ENCODE measurements at places on chromosomes 13 and 19. TPM values are rescaled to one million over a fixed set of nuclear protein-coding genes. Genes with fewer than 3 reads are reported as not detected.

Gene FFAR3
- not detected for total RNA-seq

Gene PEX11G
- 2.6 TPM for total RNA-seq

Gene KIR3DL1
- not detected for total RNA-seq

Gene GDF15
- total RNA-seq = 49.9 TPM

Gene KISS1R
- total RNA-seq = not detected

Gene NLRP12
- not detected for total RNA-seq

Gene PALM3
- not detected for total RNA-seq

Gene SIRT2
- total RNA-seq = 57.0 TPM

Gene KIR3DL2
- total RNA-seq = not detected

Gene PNMA8B
- total RNA-seq = 0.43 TPM

Gene ELSPBP1
- not detected for total RNA-seq

Gene SOX1
- total RNA-seq = not detected

Gene URAD
- not detected for total RNA-seq

Gene ALOX5AP
- 0.43 TPM for total RNA-seq

Gene GAS6
- total RNA-seq = 216 TPM

Gene RYR1
- total RNA-seq = under 0.01 TPM

Gene PRR12
- total RNA-seq = 3.9 TPM

Gene ZNF69
- 12.1 TPM for total RNA-seq

Gene TEX29
- total RNA-seq = not detected

Gene POMP
- total RNA-seq = 108 TPM

Gene RUBCNL
- 0.97 TPM for total RNA-seq

Gene SHFL
- 25.9 TPM for total RNA-seq

Gene PSG4
- total RNA-seq = 121 TPM

Gene CACNG8
- under 0.01 TPM for total RNA-seq

Gene B3GNT3
- total RNA-seq = not detected

Gene CDX2
- total RNA-seq = not detected

Gene ZNF99
- not detected for total RNA-seq

Gene HAUS5
- total RNA-seq = 6.8 TPM

Gene C13orf46
- total RNA-seq = under 0.01 TPM

Gene HRC
- not detected for total RNA-seq

Gene CEACAM6
- not detected for total RNA-seq

Gene CIC
- total RNA-seq = 26.7 TPM

Gene MUC16
- total RNA-seq = under 0.01 TPM

Gene ZNF823
- total RNA-seq = 5.6 TPM

Gene SLC7A1
- total RNA-seq = 27.7 TPM

Gene ZNF699
- total RNA-seq = 14.8 TPM

Gene SBK2
- total RNA-seq = not detected

Gene DCLK1
- total RNA-seq = 0.86 TPM

Gene GJB6
- total RNA-seq = not detected

Gene CCDC70
- total RNA-seq = not detected

Gene LMTK3
- 0.32 TPM for total RNA-seq

Gene MISP
- total RNA-seq = under 0.01 TPM
